ENCODE measurements at places on chromosomes 16 and 17.
A peak's percentile ranks its signal among the peaks of the same experiment; 100 is the strongest.

GRCh38 chr17:57624386-57624785, 120.7 kb downstream of the CCDC182 start:
- no peak for DNase-seq
- no peaks in the 10 kb centered on the region for H3K27me3 ChIP-seq
- no peak overlapping the region for H3K27ac ChIP-seq

DNA sequence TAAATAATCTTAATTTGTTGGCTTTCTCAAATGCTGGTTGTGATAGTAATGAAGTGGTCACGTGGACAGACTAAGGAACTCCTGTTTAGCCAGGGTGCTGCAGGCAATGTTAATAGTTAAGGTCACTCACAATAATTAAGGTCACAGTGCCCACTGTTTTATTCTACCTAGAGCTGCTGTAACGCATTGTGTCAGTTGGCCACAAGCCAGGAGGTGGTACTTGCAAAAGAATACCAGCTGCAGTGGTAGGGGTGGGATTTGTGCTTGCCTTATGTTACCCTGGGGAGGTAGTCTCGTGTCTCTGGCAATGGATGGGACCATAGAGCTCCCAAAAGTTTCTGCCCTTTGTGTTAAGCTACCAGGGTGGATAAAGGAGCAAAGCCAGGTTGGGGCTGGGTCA, 969.1 kb upstream of the CDH8 start:
- no peak for DNase-seq
- H3K27me3 ChIP-seq, result no peaks in the 10 kb centered on the region
- no peaks in the 10 kb centered on the region for H3K4me1 ChIP-seq

- H3K4me1 ChIP-seq, result peaks cover 12% of the 10 kb centered on the region
- no peak overlapping the region for H3K4me3 ChIP-seq
- no peaks in the 10 kb centered on the region for H3K27me3 ChIP-seq
- no peak overlapping the region for H3K27ac ChIP-seq
- no peak for DNase-seq
- H3K36me3 ChIP-seq, result no peaks in the 10 kb centered on the region
These were observed 42.6 kb upstream of the RPH3AL start for GRCh38 chr17:395179-395578.

- peak overlapping the region; percentile 59 for H3K27ac ChIP-seq
- H3K36me3 ChIP-seq, result peaks cover 18% of the 10 kb centered on the region
- no peak for DNase-seq
- no peak overlapping the region for H3K4me3 ChIP-seq
- H3K27me3 ChIP-seq, result no peaks in the 10 kb centered on the region
- H3K4me1 ChIP-seq, result peaks cover 33% of the 10 kb centered on the region
These were observed 2.6 kb upstream of the LGALS9 start for GRCh38 chr17:27628376-27628775.

GRCh38 chr16:49556249-49556605, 182.6 kb downstream of the C16orf78 start:
- no peaks in the 10 kb centered on the region for H3K4me1 ChIP-seq
- no peak for DNase-seq
- no peak overlapping the region for H3K27ac ChIP-seq
- H3K4me3 ChIP-seq, result no peak overlapping the region
- H3K36me3 ChIP-seq, result no peaks in the 10 kb centered on the region
- no peaks in the 10 kb centered on the region for H3K27me3 ChIP-seq

- no peaks in the 10 kb centered on the region for H3K4me1 ChIP-seq
- no peak overlapping the region for H3K4me3 ChIP-seq
- no peaks in the 10 kb centered on the region for H3K27me3 ChIP-seq
These were observed 484.0 kb downstream of the WWOX start for GRCh38 chr16:78583441-78583840.

- peaks cover 15% of the 10 kb centered on the region for H3K27me3 ChIP-seq
- no peak overlapping the region for H3K27ac ChIP-seq
- H3K36me3 ChIP-seq, result no peaks in the 10 kb centered on the region
- no peak for DNase-seq
- H3K4me1 ChIP-seq, result peaks cover 3% of the 10 kb centered on the region
These were observed 632 bp downstream of the CCL15 start for GRCh38 chr17:36000732-36001109.

DNA sequence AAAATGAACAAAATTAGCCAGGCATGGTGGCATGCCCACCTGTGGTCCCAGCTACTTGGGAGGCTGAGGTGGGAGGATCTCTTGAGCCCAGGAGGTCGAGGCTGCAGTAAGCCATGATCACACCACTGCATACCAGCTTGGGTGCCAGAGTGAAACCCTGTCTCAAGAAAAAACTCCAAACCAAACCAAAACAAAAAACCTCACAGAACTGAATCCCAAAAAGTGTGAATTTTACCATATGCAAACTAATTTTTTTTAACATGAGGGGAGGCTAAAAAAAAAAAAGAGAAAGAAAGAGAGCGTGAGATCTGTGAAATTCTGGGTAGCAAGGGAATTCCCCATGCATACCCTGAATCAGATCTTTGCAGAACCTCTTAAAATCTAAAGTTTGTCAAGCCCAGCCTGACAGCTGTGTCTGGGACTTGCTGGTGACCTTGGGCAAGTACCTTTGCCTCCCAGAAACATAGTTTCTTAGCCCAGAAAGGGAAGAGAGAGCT, 17.1 kb upstream of the CDH1 start:
- peaks cover 19% of the 10 kb centered on the region for H3K4me1 ChIP-seq
- peak overlapping the region; percentile 83 for H3K27ac ChIP-seq
- DNase-seq, result peak; percentile 80
- no peaks in the 10 kb centered on the region for H3K36me3 ChIP-seq
- no peak overlapping the region for H3K4me3 ChIP-seq

Measured in activated naive CD4-positive, alpha-beta T cell treated with anti-CD3 and anti-CD28 coated beads for 36 hours (primary cell).